Stimulated activated CD8-positive, alpha-beta memory T cell treated with anti-CD3 and anti-CD28 coated beads, Interleukin-4, amount 100 ng/mL, for 1 hour (primary cell): ENCODE measurements at places on chromosomes 4 and X.

- no peak for DNase-seq
Measured at GRCh38 chr4:185235843-185236503, 26.6 kb downstream of the SNX25 start.

DNA sequence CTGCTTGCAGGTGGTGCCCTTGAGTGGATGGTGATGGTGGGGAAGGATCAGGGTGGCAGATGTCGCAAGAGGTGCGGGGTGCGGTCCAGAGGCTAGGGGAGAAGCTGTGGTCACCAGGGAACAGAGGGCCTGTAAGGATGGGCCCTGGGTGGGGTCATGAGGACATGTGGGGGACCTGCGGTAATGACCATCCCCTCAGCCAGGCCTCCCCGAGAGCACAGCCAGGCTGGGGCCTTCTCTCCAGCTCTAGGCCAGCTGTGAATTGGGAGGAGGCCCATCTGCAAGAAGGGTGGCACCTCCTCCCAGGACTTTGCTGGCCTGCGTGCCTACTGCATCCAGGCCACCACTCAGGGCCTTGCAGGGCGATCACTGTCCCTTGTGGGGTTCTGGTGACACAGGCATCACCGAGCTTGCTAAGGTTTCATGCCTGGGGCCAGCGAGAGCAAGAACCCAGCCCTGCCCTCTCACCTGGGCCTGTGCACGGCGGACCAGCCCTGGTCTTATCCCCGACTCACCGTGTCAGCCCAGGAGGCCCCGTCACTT lies 34.1 kb upstream of the MXD4 start:
- DNase-seq, result no peak

DNA sequence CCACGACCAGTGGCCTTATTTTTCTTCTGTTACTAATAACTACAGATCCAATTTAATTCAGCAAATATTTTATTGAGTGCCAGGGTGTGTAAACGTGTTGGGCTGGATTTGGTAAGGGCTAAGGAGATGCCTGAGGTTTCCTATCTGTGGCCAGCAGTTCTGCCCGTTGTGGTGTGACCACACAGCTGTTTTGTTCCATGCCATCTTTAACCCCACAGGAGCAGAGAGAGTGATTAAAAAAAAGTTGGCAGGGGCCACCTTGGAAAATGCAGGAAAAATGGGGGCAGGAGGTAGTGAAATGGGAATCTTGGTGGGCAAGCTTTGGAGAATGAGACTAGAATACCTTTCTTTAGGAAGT lies 1.1 kb downstream of the PLAC8 start:
- no peak for DNase-seq

DNA sequence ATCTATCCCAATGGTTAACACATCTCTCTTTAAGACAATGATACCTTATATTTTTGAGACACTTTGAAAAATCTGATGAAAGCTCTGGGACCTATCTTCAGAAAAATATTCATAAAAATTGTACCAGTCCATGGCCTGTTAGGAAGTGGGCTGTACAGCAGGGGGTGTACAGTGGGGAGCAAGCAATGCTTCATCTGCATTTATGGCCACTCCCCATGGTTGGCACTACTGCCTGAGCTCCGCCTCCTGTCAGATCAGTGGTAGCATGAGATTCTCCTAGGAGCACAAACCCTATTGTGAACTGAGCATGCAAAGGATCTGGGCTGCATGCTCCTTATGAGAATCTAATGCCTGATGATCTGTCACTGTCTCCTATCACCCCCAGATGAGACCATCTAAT lies 42.6 kb downstream of the C4orf51 start:
- no peak for DNase-seq
